Epithelial cell of alveolus of lung (primary cell): ENCODE measurements at places on chromosomes 4 and X. TPM values are rescaled to one million over a fixed set of nuclear protein-coding genes. Genes with fewer than 3 reads are reported as not detected.

Gene CENPVL2
- total RNA-seq = not detected in 2 replicates

Gene MAGEA12
- total RNA-seq = not detected in 2 replicates

Gene TEC
- total RNA-seq = 0.26 and 2.6 TPM in 2 replicates

Gene SHROOM3
- total RNA-seq = 4.2 and 19.1 TPM in 2 replicates

Gene S100G
- total RNA-seq = not detected in 2 replicates

Gene PNCK
- 2.0 TPM in 1 of 2 replicates, not detected in the other for total RNA-seq

Gene CXCL10
- 3.4 TPM in 1 of 2 replicates, not detected in the other for total RNA-seq

Gene IL3RA
- 0.13 TPM in 1 of 2 replicates, not detected in the other for total RNA-seq

Gene FABP2
- total RNA-seq = not detected in 2 replicates

Gene SYNPO2
- total RNA-seq = 1.3 and 3.7 TPM in 2 replicates
